Nephron progenitor cell (in vitro differentiated cells): ENCODE measurements at places on chromosomes 16 and 17.

DNA sequence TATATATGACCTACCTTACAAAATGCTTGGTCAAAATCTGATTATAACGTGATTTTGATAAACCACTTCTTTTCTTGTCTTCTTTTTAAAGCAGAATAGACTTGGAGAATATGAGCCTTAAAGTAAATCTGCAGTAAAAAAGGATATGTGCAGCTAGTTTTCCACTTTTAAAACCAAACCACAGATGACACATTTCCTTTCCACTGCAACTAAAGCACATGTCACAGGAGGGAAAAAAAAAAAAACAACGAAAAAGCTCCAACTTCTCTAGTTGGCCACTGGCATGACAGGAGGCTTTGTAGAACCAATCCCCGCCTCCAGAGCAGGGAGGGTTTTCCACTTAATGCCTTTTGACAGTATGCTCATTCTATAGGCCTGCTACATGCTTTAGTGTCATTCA is at the start of gene EVI2A:
Gene EVI2A (minus strand): TSS at position 142 of the 400 bp plus-strand sequence. CDS start 2,609 bp downstream, outside the sequence.
- no peaks in the 10 kb centered on the region for H3K27me3 ChIP-seq
- no peak within 1 kb of the TSS for H3K27ac ChIP-seq
- DNase-seq = no peak
- H3K4me3 ChIP-seq = no peak within 1 kb of the TSS
- no peaks in the 10 kb centered on the region for H3K4me1 ChIP-seq

DNA sequence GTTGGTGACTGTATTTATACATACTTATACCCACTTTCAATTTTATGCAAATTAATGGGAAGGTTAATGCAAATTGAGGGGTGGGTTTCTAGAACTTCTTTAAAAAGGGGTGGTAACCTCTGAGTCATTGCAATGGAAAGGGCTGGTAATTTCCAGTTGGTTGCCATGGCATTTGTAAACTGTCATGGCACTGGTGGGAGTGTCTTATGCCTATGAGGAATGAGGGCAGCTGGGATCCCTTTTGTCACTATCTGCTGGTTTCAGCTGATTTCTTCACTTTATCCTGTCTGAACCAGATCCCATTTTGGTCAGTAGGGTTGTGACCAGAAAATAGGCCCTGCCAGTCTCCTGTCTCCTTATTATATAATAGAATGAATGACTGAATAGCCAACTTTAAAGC is 1006.7 kb upstream of the GOT2 start:
- H3K27ac ChIP-seq = no peak overlapping the region
- DNase-seq = no peak
- peaks cover 4% of the 10 kb centered on the region for H3K27me3 ChIP-seq
- no peak overlapping the region for H3K4me3 ChIP-seq
- peaks cover 5% of the 10 kb centered on the region for H3K4me1 ChIP-seq

DNA sequence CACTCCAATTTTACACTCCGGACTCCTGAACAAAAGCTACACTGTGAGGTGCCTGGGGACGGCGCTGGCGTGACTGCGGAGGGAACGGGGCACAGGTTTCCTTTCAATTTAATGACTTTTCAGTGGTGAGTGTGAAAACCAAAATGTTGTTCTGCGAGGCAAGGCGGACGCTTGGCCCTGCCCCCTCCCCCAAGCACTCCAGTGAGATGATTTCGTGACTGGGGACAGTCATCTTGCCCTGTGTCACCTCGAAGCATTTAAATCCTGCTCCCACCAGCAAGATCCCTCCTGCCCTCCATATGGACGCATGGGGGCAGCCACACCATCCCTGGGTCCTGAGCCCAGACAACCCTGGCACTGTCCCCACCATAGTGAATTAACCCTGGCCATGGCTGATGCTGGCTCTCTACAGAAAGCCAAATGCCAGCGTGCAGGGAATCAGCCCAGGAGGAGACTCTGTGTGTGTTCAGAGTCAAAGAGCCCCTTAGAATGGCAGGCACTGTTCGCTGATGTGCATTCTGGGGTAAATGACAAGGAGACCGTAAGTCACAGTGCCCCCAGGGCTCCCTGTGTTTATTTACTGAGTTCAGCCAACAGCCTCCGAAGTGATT is 41.0 kb downstream of the C16orf95 start:
- H3K36me3 ChIP-seq = peaks cover 2% of the 10 kb centered on the region
- peak overlapping the region; percentile 45 for H3K4me3 ChIP-seq
- peak; percentile 24 for DNase-seq
- H3K27ac ChIP-seq = peak overlapping the region; percentile 96
- H3K4me1 ChIP-seq = peaks cover 55% of the 10 kb centered on the region

DNA sequence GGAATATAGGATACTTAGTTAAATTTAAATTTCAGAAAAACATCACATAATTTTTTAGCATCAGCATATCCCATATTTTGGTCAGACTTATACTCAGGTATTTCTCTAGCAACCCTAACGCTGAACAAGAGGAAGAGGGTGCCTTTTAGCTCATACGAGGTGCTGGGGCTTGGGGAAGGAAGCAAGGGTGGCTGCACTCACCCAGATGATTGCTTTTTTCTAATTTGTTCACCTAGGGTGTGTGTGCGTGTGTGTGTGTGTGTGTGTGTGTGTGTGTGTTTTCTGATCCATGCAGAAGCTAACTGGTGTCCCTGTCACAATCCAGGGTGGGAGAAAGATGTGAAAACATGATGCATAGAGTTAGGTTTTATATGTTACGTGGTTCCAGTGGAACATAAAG is 81.2 kb downstream of the WNT3 start:
- H3K4me3 ChIP-seq = no peak overlapping the region
- peaks cover 3% of the 10 kb centered on the region for H3K36me3 ChIP-seq
- peaks cover 18% of the 10 kb centered on the region for H3K4me1 ChIP-seq
- H3K27me3 ChIP-seq = no peaks in the 10 kb centered on the region

DNA sequence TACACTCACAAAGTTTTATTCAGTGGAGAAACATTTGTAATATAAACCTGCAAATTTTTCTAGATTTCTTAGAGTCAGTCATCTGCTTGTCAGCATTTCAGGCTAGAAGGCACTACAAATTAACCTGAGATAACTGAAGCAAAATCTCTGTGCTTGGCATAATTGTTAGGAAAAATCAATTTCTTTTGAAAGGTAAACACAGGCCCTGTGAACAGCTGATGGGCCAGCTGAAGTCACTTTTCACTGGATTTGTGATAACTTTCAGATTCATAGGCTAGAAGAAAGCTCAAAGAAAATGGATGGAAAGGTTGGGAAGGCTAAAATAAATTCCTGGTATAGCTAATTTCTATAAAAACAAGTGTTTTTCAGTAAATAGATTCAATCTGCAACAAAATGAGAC is 34.0 kb upstream of the SLC6A2 start:
- no peak overlapping the region for H3K4me3 ChIP-seq
- peaks cover 9% of the 10 kb centered on the region for H3K4me1 ChIP-seq
- H3K36me3 ChIP-seq = no peaks in the 10 kb centered on the region

GRCh38 chr16:3503523-3503922 is 2.7 kb downstream of the CLUAP1 start:
- H3K36me3 ChIP-seq = peaks cover 36% of the 10 kb centered on the region
- peak overlapping the region; percentile 60 for H3K4me3 ChIP-seq
- peaks cover 5% of the 10 kb centered on the region for H3K27me3 ChIP-seq
- no peak overlapping the region for H3K27ac ChIP-seq
- H3K4me1 ChIP-seq = peaks cover 19% of the 10 kb centered on the region

DNA sequence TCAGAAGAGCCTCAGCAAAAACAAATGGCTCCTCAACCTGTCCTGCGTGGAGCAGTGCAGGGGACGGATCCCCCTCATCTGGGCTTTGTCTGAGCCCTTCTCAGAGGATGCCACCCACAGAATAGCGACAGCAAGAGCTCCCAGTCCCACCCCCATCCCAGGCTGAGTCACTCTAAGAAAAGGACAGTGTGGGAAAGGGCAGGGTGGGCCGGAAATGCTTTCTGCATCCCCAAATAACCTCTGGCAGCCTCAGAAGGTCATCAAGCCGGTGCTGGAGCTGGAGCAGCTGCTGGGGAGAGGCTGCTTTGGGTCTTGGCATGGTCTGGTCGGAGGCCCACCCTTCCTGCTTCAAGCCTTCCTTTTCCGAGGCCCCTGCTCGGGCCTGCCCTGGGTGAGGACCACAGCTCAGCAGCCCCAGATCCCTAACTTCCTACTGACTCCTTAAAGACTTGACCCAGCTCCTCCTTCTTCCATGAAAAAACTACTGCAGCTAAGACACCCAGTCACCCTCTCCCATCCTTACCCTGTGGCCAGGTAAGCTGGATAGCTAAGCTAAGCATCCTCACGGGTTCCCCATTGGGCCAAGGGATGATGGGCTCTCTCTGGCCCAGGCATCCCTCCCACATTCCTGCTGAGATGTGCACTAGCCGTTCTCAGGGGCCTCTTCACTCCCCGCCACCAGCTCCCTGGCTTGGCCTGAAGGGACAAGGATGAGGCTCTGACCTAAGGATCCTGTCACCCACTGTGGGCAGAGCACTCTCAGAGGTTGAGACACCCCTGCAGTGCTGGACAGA is 8.7 kb downstream of the SLC12A4 start:
- no peak for DNase-seq
- H3K4me1 ChIP-seq = peaks cover 19% of the 10 kb centered on the region
- H3K27me3 ChIP-seq = peaks cover 6% of the 10 kb centered on the region
- no peak overlapping the region for H3K4me3 ChIP-seq
- H3K36me3 ChIP-seq = peaks cover 32% of the 10 kb centered on the region

- no peaks in the 10 kb centered on the region for H3K36me3 ChIP-seq
- no peaks in the 10 kb centered on the region for H3K4me1 ChIP-seq
- H3K4me3 ChIP-seq = no peak overlapping the region
- no peak for DNase-seq
Measured at GRCh38 chr16:35431829-35432663, 1972.6 kb downstream of the TP53TG3F start.

DNA sequence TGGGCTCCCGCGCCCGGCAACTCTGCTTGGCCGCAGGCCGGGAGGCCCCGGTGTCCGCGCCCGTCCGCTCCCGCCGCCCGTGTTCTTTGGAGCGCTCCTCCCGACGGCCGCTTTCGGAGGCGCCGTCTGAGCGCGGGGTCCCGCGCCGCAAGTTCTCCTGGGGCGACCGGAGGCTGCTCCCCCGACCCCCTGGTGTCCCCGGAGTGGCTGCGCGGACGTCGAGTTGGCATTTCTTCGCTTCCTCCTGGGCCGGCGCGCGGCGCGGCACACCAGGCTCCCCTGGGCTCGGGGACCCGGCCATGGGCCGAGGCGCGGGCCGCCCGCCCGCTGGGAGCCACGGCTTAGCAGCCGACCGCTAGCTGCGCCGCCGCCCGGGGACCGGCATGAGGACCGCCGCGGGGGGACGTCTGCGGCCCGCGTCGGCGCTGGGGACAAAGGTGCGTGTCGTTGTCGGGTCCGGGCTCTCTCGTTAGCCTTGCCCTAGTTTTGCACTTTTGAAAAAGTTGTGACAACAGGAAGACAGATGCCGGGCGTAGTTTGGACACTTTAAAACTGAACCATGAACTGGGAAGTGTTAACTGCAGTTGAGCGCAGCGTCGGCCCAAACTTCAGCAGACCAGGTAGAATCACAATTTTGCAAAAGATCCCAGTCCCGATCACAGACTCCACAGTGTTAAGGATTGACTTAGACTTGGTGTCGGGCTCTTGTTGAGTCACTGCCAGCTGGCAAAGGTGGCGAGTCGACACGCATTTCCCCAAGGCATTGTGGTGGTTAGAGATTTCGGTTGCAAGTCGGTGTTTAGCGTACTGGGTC is 700 bp downstream of the UBN1 start:
- peaks cover 44% of the 10 kb centered on the region for H3K4me1 ChIP-seq
- H3K36me3 ChIP-seq = peaks cover 31% of the 10 kb centered on the region
- H3K4me3 ChIP-seq = peak overlapping the region; percentile 91
- H3K27ac ChIP-seq = peak overlapping the region; percentile 86
- DNase-seq = peak; percentile 59

DNA sequence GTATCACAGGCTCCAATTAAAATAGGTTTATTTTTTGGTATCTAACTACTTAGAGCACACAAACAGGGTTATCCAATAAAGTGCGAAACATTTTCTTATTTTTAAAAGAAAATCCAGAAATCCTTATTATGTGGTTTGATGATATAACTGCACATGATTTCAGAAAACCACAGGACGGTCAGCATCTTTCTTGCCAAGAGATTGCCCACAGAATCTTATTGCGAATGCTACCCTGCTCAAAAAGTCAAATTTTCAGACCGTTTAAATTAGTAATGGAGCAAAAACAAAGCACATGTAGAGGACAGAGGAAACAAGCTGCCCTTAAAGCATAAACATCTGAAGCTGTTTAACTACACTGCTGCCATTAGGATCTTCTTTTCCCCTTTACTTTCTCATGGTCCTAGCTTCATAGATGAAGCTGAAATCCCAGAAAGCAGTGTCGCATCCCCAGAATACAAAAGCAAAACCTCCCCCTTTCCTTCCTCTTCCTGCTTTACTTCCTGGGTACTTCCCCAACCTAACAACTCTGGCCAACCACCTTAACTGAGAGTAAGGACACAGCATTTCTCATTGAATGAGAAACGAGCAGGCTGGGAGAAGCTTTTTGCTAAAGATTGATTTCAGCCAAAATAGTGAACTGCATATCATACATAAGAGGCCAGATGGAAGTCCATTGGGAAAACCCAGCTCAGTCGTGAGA is 43.7 kb downstream of the CMTM4 start:
- no peak for DNase-seq
- H3K27me3 ChIP-seq = peaks cover 3% of the 10 kb centered on the region
- no peaks in the 10 kb centered on the region for H3K36me3 ChIP-seq
- no peak overlapping the region for H3K27ac ChIP-seq
- peaks cover 17% of the 10 kb centered on the region for H3K4me1 ChIP-seq

DNA sequence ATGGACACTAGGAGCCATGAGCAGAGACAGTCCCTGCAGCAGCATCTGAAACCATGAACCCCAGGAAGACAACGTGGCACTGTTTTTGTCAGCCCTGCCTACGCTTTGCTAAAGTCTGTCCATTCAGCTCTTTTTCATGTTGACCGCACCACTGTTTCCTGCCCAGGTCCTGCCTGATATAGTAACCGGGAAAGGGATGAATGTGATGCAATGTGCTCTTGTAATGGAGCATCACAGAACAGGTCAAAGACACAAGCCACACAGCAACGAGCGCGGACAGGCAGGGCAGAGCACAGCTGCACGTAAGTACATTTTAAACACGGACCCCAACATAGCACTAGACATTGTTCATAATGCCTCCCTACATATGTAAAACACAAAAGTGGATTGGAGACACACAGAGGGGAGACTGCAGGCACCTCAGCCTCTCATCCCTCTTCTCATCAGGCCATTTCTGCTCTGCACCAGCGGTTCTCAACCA is 16.9 kb upstream of the TNFRSF13B start:
- DNase-seq = no peak
- H3K4me1 ChIP-seq = peaks cover 9% of the 10 kb centered on the region
- H3K27me3 ChIP-seq = peaks cover 3% of the 10 kb centered on the region
- no peaks in the 10 kb centered on the region for H3K36me3 ChIP-seq

DNA sequence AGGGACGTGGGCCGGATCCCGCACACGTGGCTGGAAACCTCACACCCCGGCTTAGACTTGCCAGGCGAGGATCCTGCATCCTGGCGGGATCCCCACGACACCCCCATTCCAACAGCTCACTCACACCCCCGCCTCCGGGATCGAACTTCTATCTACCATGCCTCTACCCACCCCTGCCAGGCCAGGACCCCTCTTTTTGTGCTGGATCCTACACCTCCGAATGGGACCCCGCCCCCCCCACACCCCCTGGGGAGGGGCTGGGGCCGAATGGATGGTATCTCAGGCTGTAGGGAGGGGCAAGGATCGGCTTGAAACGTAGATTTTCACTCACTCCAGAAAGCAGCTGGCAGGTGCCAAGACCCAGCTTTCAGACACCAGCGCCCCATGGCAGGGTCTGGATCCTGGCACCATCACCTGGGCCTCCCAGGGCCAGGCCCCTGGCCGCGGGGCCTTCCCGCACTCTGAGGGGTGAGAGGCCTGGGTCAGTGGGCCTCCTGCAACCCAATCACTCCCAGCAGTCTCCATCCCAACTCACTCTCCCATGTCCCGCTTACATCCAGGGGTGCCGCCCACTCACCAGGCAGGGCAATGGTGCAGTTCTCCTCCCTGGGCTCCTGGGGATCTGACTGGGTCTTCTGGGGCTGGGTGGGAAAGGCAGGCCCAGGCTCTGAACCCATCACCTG is 6.7 kb downstream of the PRSS36 start:
- peaks cover 34% of the 10 kb centered on the region for H3K4me1 ChIP-seq
- H3K27ac ChIP-seq = no peak overlapping the region
- peak overlapping the region; percentile 61 for H3K4me3 ChIP-seq
